ENCODE measurements at places on chromosomes 2 and 18.
A peak's percentile ranks its signal among the peaks of the same experiment; 100 is the strongest.

GRCh38 chr2:233473386-233473791 is 93.2 kb downstream of the USP40 start:
- DNase-seq: no peak

DNA sequence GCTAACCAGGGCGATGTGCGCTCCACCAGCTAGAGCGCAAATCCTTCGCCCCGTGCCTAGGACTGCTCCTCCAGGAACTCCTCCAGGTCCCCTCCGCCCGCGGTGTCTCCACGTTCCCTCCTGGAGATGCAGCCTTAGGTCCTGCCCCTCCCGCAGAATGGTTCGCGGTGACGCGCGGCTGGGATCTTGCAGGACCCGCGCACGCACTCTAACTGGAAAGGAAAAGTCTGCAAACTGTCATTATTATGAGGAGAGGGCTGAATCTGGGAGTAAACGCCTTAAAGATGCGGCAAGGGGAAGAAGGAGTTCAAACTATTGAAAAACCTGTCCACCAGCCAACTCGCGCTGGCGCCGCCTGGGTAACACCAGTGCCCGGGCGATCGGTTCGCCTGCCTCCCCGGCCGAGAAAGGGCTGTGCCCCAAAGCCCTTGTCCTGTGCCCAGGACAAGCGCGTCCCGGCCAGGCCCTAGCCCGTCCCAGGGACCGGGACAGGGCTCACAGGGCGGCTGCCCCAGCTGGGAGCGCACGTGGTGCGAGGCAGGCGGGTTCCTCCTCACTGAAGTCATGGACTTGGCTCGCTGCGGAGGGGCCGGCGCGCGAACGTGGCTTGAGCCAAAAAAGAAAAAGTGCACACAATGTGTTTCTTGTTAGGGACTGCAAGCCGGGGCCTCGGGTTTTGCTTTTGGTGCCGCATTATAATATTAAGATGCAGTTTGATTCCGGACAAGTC is 5.5 kb upstream of the ID2 start:
- DNase-seq: no peak

DNA sequence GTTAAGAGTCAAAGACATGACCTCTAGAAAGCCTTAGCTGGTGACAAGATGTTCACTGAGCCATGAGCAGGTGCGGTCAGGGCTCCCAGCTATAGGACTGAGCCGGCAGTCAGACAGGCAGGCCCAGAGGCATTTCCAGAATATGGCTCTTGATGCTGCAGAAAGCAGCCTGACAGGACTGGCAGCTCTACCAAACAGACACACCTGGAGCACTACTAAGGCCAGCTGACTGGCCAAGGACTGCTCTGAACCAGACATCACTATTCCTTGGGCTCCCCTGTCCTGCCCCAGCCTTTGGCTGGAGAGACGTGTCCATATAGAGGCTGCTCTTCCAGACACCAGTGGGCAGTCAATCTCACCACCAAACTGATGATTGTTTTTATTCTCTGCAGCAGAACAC is 98.8 kb downstream of the RIF1 start:
- DNase-seq: no peak

DNA sequence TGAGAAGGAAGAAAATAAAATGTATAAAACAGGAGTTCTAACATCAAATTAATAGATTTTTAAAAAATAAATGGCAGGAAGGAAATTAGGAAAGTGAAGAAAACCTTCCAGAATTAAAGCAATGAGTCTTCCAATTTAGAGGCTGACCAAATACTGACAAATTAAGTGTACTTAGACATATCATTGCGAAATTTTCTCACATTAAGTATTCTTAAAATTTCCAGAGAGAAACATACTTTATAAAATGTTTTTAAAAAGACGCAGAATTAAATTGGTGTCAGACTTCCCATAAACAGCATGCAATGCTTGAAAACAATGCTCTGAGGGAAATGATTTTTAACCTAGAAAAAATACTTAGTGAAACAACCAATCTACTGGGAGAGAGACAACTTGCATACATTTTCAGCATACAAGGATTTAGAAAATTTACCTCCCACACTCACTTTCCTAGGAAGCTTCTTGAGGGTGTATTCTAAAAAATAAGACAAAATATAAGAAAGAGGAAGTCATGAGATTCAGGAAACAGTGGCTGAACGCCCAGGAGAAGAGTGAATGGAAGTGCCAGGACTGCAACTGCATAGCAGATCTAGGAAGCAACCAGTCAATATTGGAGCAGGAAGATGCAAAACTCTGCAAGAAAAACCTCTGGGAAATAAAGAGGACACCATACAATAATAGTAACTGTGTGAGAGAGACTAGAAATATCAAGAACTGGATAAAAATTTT is 339.9 kb downstream of the ADCYAP1 start:
- DNase-seq: no peak

DNA sequence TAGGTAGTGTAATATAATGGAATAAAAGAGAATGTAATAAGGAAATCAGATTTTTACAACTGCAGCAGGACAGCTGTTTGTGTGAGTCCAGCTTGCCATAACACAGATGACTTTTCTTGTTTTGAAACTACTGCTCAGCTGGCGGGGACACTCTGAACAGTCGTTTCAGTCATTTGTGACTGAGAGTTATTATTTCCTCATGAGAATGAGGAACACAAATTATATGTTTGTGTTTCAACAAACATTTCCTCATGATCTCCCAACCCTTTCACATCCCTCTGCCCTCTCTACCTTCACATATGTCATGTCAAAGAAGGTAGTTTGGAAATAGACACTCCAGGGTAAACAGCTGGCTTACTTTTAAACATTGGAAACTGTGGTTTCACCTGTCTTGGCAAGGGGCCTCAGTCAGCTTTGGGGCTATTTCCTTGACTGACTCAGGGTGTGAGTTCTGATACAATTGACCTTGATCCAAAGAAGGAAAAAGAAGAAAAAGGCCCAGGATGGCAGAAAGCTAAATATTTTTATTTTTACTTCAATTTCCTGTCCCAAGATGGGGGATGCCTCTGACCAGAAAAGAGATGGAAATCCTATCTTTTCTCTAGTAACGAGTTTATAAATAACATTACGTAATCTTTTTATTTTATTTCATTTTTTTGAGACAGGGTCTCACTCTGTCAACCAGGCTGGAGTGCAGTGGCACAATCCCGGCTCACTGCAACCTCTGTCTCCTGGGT is 593 bp downstream of the SP140L start:
- no peak for DNase-seq

DNA sequence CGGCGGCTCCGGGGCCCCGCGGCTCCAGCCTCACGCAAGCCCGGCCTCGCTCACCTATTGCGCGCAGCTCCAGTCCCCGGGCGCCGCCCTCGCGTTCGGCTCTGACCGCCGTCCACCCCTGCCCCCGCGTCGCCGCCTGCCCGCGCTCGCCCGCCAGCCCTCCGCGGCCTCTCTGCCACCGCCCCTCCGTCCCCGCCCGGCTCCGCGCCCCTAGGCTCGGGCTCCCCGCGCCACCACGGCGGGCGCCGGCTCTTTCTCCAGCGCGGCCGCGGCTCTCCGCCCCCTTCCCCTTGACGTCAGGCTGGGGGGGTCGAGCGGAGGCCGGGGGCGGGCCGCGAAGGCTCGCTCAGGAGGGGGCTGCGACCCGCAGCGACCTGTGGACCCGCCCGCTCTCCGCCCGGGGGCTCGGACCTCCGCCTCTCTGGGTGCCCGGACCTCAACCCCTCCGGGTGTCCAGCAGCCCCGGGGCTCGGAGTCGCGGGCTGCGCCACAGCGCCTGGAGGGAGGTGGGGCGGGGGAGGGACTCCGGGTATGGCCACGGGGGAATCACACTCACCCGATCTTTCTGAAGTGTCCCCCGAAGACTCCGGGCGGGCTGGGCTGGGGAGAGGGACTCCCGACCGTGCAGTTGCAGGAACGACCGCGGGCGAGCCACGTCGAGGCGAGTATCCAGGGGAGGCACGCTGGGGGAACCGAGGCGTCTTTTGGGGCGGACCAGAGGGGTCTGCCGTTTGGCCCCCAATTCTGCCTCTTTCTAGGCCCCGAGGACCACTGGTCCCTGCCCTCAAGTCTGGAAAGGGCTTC is at the start of gene SEMA4C:
Gene SEMA4C, minus strand, starts transcription at position 259 of the 804 bp plus-strand sequence. CDS start 2,194 bp downstream, outside the sequence.
- no peak for DNase-seq

- DNase-seq: no peak
These were observed 427.2 kb upstream of the UBE2E3 start for GRCh38 chr2:180553094-180553715.

DNA sequence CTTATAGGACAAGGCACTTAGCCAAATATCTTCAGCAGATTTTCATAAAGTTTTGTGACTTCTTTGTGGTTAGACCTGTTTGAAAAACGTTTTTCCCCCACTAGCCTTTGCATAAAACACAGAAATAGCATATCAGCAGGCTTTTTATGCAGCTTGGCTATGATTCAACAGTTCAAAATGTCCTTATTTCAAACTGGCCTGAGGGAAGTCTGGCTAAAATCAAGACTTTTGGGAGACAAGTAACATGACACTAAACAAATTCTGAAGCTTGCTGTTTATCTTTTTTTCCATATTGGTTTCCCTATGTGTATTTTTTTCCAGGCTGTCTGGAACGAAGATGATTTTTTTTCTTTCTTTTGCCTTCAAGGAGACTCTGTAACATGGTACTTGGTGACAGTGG is 95.1 kb upstream of the L3MBTL4 start:
- DNase-seq: no peak

- peak; percentile 11 for DNase-seq
These were observed 71.4 kb downstream of the TRIB2 start for GRCh38 chr2:12787891-12788801.

- no peak for DNase-seq
These were observed 15.7 kb downstream of the COPS8 start for GRCh38 chr2:237101118-237101979.

- no peak for DNase-seq
These were observed 109.2 kb upstream of the CHRNA1 start for GRCh38 chr2:174873471-174873870.

GRCh38 chr2:220396287-220396686 is 768.9 kb downstream of the SLC4A3 start:
- DNase-seq: no peak

GRCh38 chr2:27754138-27754588 is 17.4 kb upstream of the MRPL33 start:
- DNase-seq: peak; percentile 31

DNA sequence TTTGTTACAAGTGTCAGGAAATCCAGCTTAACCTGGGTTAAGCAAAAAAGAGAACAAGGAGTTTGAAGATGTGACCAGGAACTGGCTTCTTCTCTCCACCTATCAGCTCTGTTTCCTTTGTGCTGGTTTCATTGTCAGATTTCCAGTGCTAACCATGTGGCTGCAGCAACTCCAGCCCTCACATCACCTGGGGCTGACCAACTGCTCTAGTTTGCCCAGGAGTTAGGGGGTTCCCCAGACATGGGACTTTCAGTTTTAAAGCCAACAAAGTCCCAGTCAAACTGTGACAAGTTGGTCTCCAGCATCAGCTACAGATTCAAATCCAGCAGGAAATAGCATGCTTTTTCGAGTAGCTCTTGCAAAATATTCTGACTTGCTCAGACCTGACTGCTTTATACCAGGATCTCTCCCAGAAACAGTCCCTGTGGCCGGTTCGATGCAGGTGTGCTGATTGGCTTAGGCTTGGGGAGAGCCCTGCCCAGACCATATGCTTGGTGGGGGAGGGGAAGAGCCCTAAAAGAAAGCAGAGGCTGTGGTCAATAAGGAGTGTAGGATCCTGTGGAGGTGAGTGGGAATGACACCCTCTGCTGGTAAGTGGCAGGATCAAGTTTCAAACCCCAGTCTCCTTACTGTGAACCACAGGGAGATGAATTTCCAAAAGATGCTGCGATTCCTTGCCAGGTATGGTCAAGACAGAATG is 49.5 kb downstream of the KCNE4 start:
- no peak for DNase-seq

GRCh38 chr18:5317186-5317585 is 21.7 kb upstream of the ZBTB14 start:
- DNase-seq: no peak

DNA sequence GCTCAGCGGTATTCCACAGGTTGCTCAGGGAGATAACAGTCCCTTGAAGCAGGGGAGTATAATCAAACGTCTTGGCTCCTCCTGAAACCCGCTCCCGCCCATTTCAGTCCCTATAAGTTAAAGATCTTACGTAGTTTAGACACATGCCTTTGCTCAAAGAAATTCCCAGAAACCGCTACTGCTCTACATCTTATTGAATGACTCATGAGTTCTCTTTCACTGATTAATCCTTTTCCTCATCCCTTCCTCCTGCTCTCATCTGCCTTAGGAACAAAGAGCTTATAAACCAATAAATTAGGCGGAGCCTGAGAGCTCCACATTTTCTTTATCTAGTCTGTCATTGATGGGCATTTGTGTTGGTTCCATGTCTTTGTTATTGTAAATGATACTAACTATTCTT is 4.2 kb upstream of the SERPINB4 start:
- DNase-seq: no peak

DNA sequence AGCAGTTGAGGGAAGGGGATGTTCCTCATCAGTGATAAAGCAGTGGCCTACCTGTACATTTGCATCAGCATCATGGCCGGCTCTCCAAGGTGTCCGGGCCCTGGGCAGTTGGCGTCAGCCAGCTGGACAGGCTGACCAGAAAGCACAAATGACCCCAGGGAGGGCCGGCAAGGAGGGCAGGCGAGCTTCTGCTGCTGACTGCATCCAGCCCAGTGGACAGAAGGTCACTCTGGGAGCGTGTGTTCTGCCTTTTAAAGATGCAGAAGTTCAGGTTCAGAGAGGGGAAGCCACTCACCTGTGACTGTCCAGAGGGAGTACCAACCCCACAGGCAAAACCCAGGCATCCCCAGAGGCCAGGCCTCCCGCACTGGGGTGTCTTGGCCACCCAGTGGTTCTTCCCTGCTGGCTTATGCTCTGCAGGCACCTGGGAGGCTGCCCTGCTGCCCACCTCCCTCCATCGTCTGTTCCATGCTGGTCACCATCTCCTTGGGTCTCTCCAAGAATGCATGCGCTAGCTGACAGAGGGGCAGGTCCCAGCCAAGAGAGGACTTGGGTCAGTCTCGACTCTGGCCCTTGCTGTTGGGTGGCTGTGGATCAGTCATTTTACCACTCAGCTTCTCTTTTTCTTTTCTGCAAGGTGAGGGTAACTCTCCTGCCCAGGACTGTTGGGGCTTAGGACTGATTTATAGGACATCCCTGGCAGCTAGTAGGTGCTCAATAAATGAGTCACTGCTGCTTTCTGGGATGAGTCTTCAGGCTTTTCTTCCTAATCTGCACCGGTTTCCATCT is 89.9 kb downstream of the INHBB start:
- no peak for DNase-seq

DNA sequence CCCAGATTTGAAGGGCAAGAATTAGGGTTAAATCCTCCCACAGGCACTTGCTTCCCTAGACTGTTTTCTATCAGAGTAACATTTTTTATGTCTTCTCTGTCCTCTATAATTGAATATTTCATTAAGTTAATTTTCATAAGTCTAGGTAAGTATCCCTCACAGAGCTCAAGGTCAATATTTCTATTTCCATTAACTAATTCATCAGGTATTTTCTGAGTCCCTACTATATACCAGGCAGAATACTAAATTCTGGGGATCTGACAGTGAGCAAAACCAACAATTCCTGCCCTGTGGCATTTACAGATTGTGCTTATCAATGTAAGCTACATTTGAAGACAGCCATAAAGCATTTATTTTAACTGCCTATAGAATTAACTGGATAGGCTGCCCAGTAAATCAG is 86.4 kb upstream of the RBBP8 start:
- DNase-seq: no peak

All from SW 1271 (cell line).